ENCODE measurements at places on chromosomes 7 and 10.
A peak's percentile ranks its signal among the peaks of the same experiment; 100 is the strongest.

GRCh38 chr10:8130973-8131911 lies 76.8 kb downstream of the GATA3 start:
- no peak for DNase-seq

GRCh38 chr10:11106621-11107374 lies 89.1 kb downstream of the CELF2 start:
- DNase-seq: no peak

GRCh38 chr7:131955679-131956078 lies 399.3 kb upstream of the PODXL start:
- peak; percentile 16 for DNase-seq

GRCh38 chr7:6654113-6654841 lies 17.2 kb downstream of the ZNF316 start:
- DNase-seq: no peak

DNA sequence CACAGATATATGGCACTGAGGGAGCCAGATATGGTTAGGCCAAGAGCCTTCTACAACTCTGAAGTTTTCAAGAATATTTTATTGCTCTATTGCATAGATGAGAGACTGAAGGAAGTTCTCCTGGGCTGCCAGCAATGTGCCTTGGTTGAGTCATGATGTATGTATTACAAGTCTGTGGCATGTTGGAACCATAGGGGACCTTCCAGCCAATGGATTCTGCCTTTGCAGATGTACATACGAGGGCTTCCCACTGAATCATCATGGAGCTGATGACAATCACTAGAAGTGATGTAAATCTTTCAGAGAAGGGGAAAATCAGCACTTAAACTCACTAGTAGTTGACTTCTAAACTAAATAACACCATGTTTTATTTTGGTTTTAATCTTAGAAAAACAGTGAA lies 419.5 kb downstream of the PHTF2 start:
- DNase-seq: no peak

GRCh38 chr7:28792858-28793257 lies 165.3 kb downstream of the TRIL start:
- DNase-seq: no peak

- no peak for DNase-seq
These were observed 65.9 kb downstream of the CREB3L2 start for GRCh38 chr7:137935884-137936508.

All from NT2/D1 (cell line).